Hematopoietic multipotent progenitor cell treated with erythropoietin and hydrocortisone succinate and interleukin-3 and kit ligand, for 6 days (in vitro differentiated cells): ENCODE measurements at places on chromosomes 2 and 18.

DNA sequence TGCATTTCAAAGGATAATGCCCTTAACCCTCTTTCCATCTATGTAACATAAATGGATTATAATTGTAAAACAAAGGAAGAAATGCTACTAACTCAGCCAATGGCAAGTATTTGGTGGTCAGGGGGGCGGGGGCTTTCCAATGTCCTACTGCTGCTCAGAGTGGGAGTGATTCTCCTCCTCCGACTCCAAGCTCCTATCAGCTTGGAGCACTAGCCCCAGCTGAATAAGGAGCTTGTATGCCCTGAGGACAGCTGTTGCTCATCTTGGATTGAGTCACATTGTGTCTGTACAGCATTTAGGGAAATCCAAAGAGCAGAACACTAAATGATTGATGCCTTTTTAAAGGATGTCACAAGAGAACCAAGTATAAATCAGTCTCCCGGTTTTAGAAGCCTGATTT lies 105.6 kb upstream of the ZNF521 start:
- DNase-seq = no peak

- no peak for DNase-seq
These were observed 647.0 kb downstream of the TDRD15 start for GRCh38 chr2:21770787-21771186.

DNA sequence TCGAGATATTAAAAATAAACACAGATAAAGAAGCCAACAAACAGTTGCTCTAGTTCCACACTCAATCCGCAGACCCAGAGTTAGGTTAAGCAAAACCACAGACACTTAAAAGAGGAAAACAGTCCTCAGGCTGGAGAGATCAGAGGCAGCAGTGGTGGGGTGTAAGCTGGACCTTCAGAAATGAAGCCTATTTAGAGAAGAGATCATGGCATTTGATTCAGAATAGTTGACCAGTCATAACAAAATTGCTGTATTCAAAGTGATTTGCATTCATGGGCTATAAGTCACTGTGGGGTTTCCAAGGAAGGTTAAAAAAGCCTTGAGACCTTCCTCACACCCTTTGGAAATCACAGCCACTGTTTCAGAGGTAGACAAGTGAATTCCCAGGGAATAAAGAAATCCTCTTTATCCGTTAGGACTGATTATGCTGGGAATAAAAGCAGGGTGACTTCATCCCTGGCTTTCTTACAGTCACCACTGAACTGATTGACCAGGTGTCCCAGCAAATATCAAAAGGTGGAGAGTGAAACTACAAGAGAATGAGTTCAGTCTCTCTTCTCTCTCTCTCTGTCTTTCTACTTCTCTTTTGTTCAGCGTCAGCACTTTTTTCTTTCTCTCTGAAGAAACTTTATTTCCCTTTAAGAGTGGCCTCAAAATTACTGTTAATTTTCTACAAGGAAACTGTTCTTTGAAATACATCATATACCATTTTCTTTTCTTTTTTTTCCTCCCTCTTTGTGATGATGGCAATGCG lies 171.8 kb upstream of the PIK3C3 start:
- DNase-seq = no peak

DNA sequence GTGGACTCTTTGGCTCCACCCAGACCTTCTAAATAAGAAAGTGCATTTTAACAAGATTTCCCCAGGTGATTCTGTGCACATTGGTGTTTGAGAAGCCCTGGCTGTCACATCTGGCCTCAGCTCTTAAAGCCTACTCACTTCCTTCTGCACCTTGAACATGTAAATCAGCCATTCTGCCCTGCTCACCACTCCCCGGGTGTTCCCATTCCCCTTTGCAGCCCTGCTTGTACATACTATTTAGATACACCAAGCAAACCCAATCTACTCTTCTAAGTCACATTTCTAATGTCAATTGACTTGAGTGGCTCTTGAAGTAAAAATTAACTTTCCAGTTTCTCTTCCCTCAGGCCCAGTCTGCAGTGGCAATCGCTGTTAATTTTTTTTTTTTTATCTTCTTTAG lies 13.1 kb upstream of the SCN1A start:
- DNase-seq = no peak

GRCh38 chr2:32043561-32043960 lies 4.0 kb upstream of the DPY30 start:
- DNase-seq = no peak

GRCh38 chr2:41329040-41329439 lies 718.8 kb upstream of the PKDCC start:
- no peak for DNase-seq

DNA sequence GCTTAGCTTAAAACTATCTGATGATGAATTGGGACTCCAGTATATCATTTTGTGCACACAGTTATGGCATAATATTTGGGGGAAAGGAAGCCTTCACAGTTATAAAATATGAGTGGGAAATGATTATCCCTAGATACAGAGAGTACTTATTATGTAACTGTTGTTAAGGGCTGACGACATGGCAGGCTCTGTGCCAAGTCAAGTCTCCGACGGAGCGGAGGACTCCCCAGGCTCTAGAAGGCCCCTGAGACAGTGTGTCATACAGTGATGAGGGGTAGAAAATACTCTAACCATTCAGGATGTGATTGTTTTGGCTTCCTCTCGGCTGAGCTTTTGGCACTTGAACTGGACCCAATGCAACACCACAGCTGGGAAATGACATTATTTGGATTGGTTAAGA lies 211.8 kb downstream of the SLC8A1 start:
- DNase-seq = no peak

GRCh38 chr2:8398040-8398668 lies 283.7 kb upstream of the ID2 start:
- DNase-seq = no peak

DNA sequence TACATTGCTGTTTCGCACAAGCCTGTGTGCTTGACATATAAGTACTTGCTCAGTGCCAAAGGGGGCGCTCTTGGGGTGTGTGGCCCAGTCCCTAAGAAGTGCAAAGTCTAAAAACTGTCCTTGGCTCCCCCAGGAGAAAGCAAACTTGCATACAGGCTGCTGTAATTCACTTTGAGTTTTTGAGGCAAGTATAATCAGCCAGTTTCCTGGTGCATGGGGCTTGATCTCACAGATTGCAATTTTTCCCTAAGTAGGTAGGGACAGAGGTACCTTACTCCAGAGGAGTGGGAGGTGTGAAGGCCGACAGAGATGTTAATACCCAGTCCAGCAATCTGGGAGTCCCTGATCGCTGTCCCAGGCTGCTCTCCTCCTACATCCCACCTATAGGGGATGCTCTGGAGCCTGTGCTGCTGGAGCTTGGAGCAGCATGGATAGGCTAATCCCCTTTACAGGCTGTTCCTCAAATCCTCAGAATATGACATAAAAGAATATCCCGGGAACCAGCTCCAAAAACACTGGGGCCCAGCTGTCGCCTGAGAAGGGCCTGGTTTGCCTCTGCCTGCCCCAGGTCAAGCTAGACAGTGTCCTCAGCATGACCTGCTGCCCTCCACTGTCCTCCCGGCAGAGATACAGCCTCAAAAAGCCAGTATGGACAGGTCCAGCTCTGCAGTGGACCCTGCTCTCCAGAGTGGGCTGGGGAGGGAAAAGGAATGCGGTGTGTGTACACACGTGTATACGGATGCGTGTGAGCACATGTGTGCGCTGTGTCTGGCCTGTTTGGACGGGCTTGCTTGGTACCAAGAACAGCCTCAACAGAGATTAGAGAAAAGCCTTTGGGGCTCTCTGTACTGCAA lies 136.5 kb upstream of the HAAO start:
- peak; percentile 96 for DNase-seq

DNA sequence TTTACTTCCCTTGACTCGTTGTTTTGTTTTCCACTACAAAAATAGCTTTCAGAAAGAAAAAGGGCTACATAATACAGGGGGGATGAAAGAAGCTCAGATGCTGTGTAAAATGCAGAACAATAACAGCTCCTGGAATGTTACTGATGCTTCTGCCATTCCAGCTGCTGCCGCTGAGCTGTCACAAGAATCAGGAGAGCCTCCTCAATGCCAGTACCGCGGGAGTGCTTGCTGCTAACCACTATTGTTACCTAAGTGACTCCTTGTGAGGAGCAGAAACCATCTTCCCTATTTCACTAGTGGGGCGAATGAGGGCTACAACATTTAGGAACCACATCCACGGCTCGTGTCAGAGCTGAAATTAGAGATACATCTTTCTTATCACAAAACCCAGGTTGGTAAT lies 384.8 kb downstream of the GALR1 start:
- no peak for DNase-seq

- no peak for DNase-seq
These were observed 129.9 kb upstream of the HS6ST1 start for GRCh38 chr2:128448331-128449225.

DNA sequence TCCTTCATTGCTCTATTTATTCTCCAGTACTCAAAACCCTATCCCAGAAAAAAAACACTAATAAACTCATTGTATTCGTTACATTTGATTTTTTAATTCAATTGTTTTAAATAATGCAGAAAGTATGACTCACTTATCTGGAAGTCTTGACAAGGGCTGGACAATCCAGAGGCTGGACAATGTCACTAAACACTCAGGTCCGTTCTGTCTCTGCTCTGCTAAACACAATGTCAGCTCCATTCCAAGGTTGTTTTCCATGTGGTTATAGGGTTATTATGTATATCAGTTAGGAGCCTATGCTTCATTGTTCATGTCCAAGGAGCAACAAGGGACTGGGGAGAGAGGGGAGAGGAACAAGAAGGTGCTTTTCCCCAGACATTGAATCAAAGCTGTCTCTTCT lies 125.5 kb downstream of the IRS1 start:
- DNase-seq = no peak

- DNase-seq = no peak
These were observed 54.7 kb upstream of the OTOF start for GRCh38 chr2:26532301-26533250.

DNA sequence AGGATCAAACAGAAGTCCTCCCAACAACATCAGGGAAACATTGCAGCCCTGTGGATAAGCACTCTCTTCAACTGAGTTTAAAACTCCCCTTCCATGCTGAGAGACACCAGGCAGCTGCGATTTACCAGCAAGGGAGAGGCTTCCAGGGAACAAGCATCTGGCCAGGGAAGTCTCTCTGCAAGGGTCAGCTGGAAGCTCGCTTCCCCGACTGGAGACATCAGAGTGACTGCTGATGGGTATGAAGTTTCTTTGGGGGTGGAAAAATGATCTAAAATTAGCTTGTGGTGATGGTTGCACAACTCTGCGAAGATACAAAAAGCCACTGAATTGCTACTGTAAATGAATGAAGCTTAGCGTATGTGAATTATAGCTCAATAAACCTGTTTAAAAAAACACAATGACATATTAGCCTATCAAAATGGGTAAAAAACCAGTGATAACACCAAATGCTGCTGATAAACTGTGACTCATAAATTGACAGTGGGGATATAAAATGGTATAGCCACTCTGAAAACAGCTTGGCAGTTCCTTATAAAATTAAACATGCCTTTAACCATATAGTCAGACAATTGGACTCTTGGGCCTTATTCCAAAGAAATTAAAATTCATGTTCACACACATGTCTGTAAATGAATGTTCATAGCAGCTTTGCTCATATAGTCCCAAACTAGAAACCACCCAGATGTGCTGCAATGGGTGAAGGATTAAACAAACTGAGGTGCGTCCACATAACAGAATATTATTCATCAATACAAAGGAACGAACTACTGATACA lies 1082.0 kb downstream of the SOCS6 start:
- no peak for DNase-seq

- DNase-seq = peak; percentile 85
These were observed 11.8 kb downstream of the GAREM2 start for GRCh38 chr2:26184555-26185303.

- peak; percentile 18 for DNase-seq
These were observed 115.1 kb downstream of the PLCL1 start for GRCh38 chr2:197919487-197919886.

- DNase-seq = no peak
These were observed 230.8 kb downstream of the CELF4 start for GRCh38 chr18:37334631-37335408.

DNA sequence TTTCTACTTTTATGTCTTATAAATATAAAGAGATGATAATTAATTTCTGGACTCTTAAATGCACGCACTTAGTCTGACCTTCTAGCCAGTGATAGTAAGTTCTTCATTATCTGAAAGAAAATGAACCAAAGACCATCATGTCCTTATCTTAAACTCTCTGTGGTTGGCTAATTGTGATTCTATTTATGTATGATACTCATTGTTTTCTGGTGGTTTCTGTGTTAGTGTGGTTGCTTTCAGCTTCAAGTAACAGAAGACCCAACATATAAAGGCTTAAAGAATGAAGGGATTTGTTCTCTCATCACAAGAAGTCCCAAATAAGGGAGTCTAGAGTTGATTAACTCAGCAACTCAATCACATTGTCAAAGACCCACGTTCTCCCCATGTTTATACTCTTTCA lies 225.2 kb upstream of the TANK start:
- DNase-seq = no peak

- peak; percentile 88 for DNase-seq
These were observed 5.2 kb downstream of the ZFP36L2 start for GRCh38 chr2:43221124-43221762.

- DNase-seq = no peak
These were observed 61.8 kb downstream of the CXCR4 start for GRCh38 chr2:136055929-136056688.

GRCh38 chr18:39274535-39274934 lies 1708.9 kb upstream of the CELF4 start:
- no peak for DNase-seq

- DNase-seq = no peak
These were observed 59.5 kb downstream of the RALBP1 start for GRCh38 chr18:9534844-9535243.

GRCh38 chr2:109260116-109260855 lies 131.3 kb downstream of the SH3RF3 start:
- no peak for DNase-seq

DNA sequence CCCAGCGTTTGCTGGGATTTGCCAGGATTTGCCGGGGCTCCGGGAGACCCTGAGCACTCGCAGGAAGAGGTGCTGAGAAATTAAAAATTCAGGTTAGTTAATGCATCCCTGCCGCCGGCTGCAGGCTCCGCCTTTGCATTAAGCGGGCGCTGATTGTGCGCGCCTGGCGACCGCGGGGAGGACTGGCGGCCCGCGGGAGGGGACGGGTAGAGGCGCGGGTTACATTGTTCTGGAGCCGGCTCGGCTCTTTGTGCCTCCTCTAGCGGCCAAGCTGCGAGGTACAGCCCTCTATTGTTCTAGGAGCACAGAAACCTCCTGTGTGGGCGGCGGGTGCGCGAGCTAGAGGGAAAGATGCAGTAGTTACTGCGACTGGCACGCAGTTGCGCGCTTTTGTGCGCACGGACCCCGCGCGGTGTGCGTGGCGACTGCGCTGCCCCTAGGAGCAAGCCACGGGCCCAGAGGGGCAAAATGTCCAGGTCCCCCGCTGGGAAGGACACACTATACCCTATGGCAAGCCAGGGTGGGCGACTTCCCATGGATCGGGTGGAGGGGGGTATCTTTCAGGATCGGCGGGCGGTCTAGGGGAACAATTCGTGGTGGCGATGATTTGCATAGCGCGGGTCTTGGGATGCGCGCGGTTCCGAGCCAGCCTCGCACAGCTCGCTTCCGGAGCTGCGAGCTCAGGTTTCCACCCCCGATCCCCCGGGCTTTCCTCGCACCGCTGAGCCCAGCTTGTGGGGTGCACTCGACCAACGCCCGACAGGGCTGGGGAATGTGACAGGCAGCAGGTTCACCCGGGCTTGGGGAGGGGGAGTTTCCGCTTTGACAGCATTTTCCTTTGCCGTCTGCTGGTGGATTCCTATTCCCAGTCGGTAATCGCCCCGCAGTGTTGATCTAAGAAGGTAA lies 2.8 kb downstream of the ONECUT2 start:
- DNase-seq = peak; percentile 89
